ENCODE measurements at places on chromosomes 4 and X.

- DNase-seq, result no peak
Observed at GRCh38 chr4:118760493-118760892, 75.3 kb downstream of the METTL14 start.

DNA sequence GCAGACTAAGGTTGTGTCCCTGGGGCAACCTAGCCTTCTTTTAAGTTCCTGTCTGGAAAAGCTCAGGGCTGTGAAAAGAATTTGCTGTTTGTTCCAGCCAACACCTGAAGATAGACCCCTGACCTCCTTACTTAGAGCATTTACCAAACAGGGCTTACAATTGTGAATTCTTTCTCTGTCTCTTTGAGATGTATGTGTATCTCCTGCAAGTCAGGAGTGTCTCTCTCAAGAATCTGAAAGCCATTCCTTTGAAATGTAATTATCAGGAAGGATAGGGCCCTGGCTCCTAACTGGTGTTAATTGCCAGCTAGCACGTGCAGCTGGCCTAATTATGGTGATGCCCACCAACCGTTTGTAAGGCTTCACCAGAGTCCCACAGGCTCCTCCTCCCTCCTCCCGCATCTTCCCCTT is 18.2 kb downstream of the CCNG2 start:
- no peak for DNase-seq

DNA sequence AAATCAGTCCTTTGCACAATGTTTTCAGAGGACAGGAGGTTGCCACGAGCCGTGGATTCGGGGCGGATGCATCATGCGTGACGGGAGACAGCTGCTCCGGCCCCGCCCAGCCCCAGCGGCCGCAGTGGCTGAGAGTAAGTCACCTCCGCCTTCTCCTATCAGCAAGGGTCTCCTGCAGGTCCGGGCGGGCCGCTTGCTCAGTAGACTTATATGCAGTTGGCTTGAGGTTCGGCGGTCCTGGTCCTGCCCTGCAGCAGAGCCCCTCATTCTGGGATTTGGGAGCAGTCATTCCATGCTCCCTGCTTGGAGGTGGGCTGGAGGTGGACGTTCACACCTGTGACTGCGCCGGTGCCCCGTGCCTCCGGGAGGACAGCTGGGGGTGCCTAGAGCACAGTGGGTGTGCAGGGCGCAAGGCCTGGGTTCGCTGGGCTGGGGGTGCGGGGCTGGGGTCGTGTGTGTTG is 86.3 kb upstream of the ADRA2C start:
- no peak for DNase-seq

DNA sequence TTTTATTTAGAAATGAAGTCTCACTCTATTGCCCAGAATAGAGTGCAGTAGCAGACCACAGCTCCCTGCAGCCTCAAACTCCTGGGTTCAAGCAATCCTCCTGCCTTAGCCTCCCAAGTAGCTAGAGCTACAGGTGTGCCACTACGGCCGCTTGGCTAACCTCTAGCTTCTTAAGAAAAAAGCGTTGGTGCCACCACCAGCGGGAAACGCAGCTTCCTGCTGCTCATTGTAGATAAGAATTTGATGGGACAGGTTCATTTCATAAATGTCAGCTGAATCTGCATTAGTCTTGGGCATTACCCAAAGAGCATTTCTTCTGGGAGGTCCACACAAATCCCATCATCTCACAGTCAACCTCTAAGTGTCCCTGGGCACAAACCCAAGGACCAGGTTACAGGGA is 33.2 kb upstream of the NAP1L5 start:
- DNase-seq, result no peak

- no peak for DNase-seq
Observed at GRCh38 chr4:8224975-8225625, 26.0 kb downstream of the SH3TC1 start.

GRCh38 chr4:158729716-158730559 is 6.7 kb upstream of the PPID start:
- peak; percentile 82 for DNase-seq

- DNase-seq, result no peak
Observed at GRCh38 chr4:24820541-24820940, 25.2 kb downstream of the SOD3 start.

- DNase-seq, result no peak
Observed at GRCh38 chrX:19642241-19643109, 127.2 kb upstream of the MAP3K15 start.

All from ascending aorta (tissue), 2 donors.